ENCODE measurements at places on chromosomes 1 and 21.

- DNase-seq = no peak
Observed at GRCh38 chr21:36470294-36470693, 9.6 kb downstream of the CLDN14 start.

- no peak for DNase-seq
Observed at GRCh38 chr1:57844382-57844980, 420.6 kb upstream of the DAB1 start.

DNA sequence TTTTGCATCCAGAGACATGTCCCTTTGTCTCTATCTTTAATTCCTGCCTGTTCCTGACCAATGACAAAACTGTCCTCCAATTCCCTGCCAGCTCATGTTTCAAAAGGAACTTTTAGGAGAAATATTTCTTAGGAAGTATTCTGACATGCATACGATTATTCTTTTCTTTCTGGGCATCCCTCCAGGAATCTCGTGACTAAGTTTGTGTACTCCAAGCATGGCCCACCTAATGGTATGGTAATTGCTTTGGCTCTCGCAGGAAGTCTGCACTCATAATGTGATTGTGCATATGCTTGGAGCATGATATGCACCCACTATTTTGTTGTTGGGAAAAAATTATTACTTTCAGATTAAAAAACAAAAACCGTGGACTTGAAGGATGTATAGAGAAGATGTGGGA is 256.4 kb downstream of the PRDM2 start:
- DNase-seq = no peak

DNA sequence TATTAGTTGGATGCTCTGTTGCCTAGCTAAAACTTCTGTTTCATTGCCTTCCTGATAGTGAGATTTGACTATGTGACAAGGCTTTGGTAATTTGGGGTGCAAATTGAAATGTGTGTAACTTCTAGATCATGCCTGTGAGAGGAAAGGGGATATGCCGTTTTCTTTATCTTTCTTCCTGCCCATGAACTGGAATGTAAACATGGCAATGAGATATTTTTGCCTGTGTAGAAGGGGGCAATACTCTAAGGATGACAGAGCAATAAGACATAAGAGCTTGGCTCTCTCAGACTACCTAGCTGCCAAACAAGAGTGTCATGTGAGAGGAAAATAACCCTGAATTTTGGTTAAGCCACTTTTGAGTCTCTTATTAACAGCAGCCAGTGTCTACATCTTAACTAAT is 49.7 kb downstream of the RAP1A start:
- peak; percentile 17 for DNase-seq

GRCh38 chr1:41322835-41323234 is 38.4 kb upstream of the FOXO6 start:
- peak; percentile 32 for DNase-seq

DNA sequence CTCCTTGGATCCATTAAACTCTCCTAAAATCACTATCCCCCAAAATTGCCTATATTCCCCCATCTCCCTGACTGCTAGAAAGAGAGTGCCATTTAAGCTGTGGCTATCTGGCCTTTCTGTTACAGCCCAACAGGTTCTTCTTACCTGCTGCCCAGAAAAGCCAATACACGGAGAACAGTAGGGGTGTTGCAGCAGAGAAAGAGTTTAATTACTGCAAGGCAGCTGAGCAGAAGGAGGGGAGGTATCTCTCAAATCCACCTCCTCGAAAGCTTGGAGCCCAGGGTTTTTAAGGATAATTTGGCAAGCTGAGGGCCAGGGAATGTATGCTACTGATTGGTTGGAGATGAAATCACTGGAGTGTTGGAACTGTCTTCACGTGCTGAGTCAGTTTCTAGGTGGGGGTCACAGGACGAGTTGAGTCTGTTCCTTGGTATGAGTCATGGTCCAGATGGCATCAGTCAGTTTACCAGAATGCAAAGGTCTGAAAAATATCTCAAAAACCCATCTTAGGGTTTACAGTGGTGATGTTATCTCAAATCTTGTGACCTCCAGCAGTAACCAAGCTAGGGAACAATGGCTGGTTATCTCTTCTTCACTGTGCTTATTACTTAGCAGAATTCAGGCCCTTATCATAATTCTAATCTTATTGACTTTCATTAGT is 89.8 kb downstream of the SMYD3 start:
- peak; percentile 48 for DNase-seq

DNA sequence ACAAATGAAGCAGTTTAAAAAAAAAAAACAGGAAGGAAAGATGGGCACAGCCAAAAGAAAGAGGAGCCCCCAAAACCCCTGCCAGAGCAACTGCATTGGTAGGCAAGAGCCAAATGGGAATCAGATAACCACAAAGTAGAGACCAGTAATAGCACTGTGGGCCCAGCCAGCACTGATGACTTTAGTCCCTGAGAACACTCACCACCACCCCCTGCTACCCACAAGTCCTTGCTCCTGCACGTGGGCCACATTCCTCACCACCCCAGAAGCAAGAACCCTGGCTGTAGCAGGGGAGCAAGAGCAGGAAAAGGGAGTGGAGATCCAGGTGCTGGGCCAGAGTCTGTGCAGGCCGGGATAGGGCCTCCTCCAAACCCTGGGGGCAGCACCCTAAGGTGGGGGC is 86.1 kb downstream of the RRAGC start:
- DNase-seq = no peak

- no peak for DNase-seq
Observed at GRCh38 chr1:5685446-5686040, 306.7 kb downstream of the NPHP4 start.
